ENCODE measurements at places on chromosomes 13 and 19. TPM values are rescaled to one million over a fixed set of nuclear protein-coding genes. Genes with fewer than 3 reads are reported as not detected.

C19orf73 gene
- 3.3 TPM for total RNA-seq

OR7A5 gene
- total RNA-seq, result not detected

ZNF468 gene
- 19.4 TPM for total RNA-seq

CRLF1 gene
- total RNA-seq, result not detected

SIGLEC11 gene
- not detected for total RNA-seq

SELENOV gene
- total RNA-seq, result not detected

ZNF606 gene
- total RNA-seq, result 26.8 TPM

ALOX5AP gene
- total RNA-seq, result not detected

RASIP1 gene
- 153 TPM for total RNA-seq

CYP4F2 gene
- total RNA-seq, result not detected

RAB3D gene
- total RNA-seq, result 56.6 TPM

POU2F2 gene
- total RNA-seq, result 7.4 TPM

PSG2 gene
- not detected for total RNA-seq

PALM3 gene
- not detected for total RNA-seq

IRGC gene
- total RNA-seq, result not detected

CGB3 gene
- not detected for total RNA-seq

KLK10 gene
- not detected for total RNA-seq

PLPPR3 gene
- total RNA-seq, result 7.5 TPM

ZNF709 gene
- total RNA-seq, result 1.7 TPM

GRIK5 gene
- total RNA-seq, result not detected
